Gastroesophageal sphincter (tissue), 4 donors: ENCODE measurements at places on chromosomes 6 and 20.

- no peaks in the 10 kb centered on the region for H3K4me1 ChIP-seq
- ATAC-seq: peak; percentile 61
- H3K4me3 ChIP-seq: no peak overlapping the region
- H3K27ac ChIP-seq: no peak overlapping the region
Measured at GRCh38 chr6:45922728-45923351, 92.8 kb downstream of the CLIC5 start.

- H3K4me1 ChIP-seq: peaks cover 5% of the 10 kb centered on the region
- peaks cover 3% of the 10 kb centered on the region for H3K27me3 ChIP-seq
- no peak overlapping the region for H3K27ac ChIP-seq
- no peaks in the 10 kb centered on the region for H3K36me3 ChIP-seq
- H3K4me3 ChIP-seq: no peak overlapping the region
Measured at GRCh38 chr20:4038047-4038459, 22.7 kb upstream of the RNF24 start.

DNA sequence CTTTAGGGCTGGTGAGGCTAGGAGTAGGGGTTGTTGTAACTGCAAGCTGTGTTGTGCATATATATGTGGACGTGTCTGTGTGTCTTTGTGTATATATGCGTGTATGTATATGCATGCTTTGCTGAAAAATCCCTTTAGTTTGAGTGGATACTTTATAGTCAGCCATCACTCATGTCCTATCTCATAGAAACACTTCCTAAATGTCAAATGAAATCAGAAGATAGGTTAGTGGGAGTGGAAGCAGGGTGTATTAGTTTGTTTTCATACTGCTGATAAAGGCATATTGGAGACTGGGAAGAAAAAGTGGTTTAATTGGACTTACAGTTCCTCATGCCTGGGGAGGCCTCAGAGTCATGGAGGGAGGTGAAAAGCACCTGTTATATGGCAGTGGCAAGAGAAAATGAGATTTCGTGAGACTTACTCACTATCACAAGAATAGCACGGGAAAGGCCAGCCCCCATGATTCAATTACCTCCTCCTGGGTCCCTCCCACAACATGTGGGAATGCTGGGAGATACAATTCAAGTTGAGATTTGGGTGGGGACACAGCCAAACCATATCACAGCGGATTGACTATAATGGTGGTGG lies 131.1 kb downstream of the JARID2 start:
- H3K4me3 ChIP-seq: no peak overlapping the region
- no peaks in the 10 kb centered on the region for H3K27me3 ChIP-seq
- H3K4me1 ChIP-seq: no peaks in the 10 kb centered on the region
- H3K27ac ChIP-seq: no peak overlapping the region
- H3K36me3 ChIP-seq: no peaks in the 10 kb centered on the region

GRCh38 chr20:32535953-32536823 lies 48.9 kb downstream of the NOL4L start:
- peaks cover 10% of the 10 kb centered on the region for H3K4me1 ChIP-seq
- H3K27ac ChIP-seq: no peak overlapping the region
- H3K27me3 ChIP-seq: peaks cover 19% of the 10 kb centered on the region
- peak; percentile 32 for ATAC-seq
- no peaks in the 10 kb centered on the region for H3K36me3 ChIP-seq

DNA sequence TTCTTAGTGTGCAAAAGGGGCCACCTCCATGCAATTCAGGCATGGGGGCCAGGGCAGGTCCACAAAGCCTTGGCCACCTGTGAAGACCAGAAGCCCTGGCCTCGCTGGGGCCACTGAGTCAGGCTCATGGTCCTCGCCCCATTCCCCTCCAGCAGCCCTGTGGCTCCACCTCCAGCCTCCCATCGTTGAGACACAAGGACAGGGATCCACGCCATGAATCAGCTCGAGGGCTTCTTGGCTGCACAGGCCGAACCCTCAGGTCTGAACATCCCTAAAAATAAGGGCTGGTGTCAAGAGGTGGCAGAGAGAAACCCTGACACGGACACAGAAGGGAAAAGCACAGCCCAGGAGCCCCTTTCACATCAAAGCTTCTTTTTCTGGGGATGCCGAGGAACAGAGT lies 68.6 kb upstream of the QKI start:
- H3K4me1 ChIP-seq: no peaks in the 10 kb centered on the region
- H3K27ac ChIP-seq: no peak overlapping the region
- no peak overlapping the region for H3K4me3 ChIP-seq
- no peaks in the 10 kb centered on the region for H3K36me3 ChIP-seq

GRCh38 chr6:41258196-41258493 lies 28.3 kb downstream of the TREM1 start:
- peaks cover 9% of the 10 kb centered on the region for H3K4me1 ChIP-seq
- H3K36me3 ChIP-seq: no peaks in the 10 kb centered on the region
- no peaks in the 10 kb centered on the region for H3K27me3 ChIP-seq
- no peak for ATAC-seq

DNA sequence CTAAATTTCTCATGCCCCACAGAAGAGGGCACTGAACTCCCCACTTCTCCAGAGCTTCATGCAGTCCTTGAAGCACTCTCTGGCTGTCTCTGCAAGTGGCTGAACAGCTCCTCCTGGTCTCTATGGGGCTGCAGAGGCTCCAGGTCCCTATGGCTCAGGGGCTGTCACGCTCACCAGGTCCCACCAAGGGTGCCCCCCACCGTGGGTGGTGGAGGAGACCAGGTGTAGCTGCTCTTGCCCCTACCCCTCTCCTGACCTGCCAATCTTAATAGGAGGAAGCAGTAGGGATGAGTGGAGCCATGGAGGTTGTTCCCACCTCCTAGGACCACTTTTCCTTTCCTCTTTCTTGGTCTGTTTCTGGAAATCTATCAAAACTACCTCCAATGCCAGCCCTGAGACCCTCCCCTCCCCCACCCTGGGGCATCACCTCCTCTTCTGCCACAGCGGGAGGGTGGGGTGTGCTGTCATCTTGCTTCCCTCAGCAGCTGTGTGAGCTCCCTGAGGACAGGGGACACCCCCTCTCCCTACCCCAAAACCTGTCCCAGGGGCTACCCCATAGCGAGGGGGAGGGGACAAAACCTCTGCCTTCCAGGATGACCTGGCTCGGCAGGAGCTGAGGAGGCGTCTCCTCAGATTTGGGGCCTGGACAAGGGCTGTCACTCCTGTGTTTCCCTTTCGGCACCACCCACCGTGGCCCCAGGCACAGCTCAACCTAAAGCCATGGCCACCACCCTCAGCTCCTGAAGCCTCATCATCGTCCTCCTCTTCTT lies 12.0 kb upstream of the RAET1E start:
- no peak overlapping the region for H3K4me3 ChIP-seq
- no peak overlapping the region for H3K27ac ChIP-seq
- ATAC-seq: no peak
- H3K4me1 ChIP-seq: peaks cover 8% of the 10 kb centered on the region

- ATAC-seq: no peak
- peaks cover 43% of the 10 kb centered on the region for H3K4me1 ChIP-seq
- H3K36me3 ChIP-seq: no peaks in the 10 kb centered on the region
Measured at GRCh38 chr6:12022953-12023388, 10.9 kb downstream of the HIVEP1 start.

DNA sequence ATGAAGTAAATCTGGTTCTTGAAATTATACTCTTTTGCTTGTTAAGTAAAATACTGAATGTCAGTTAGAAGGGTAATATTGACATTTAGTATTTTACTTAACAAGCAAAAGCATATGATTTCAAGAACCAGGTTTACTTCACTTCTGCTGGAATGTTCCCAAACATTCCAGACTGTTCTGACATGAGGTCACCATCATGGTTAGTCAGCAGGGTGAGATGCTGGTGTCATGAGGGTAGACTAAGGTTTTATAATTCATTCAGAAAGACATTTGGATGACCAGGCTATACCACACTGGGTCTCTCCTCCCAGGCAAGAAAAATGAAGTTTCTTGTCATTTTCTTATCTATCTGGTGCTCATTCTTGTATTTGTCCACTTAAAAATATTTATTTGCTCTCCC lies 414.4 kb upstream of the MMS22L start:
- H3K27ac ChIP-seq: no peak overlapping the region
- ATAC-seq: no peak
- H3K27me3 ChIP-seq: no peaks in the 10 kb centered on the region
- H3K36me3 ChIP-seq: no peaks in the 10 kb centered on the region
- no peak overlapping the region for H3K4me3 ChIP-seq

- H3K27me3 ChIP-seq: no peaks in the 10 kb centered on the region
- ATAC-seq: peak; percentile 41
- no peaks in the 10 kb centered on the region for H3K36me3 ChIP-seq
- H3K4me3 ChIP-seq: no peak overlapping the region
Measured at GRCh38 chr6:84687431-84687830, 77.0 kb downstream of the TBX18 start.

GRCh38 chr20:47694021-47694818 lies 91.1 kb downstream of the SULF2 start:
- no peaks in the 10 kb centered on the region for H3K36me3 ChIP-seq
- ATAC-seq: no peak
- H3K27me3 ChIP-seq: no peaks in the 10 kb centered on the region
- no peak overlapping the region for H3K27ac ChIP-seq
- no peak overlapping the region for H3K4me3 ChIP-seq
- H3K4me1 ChIP-seq: peaks cover 11% of the 10 kb centered on the region

DNA sequence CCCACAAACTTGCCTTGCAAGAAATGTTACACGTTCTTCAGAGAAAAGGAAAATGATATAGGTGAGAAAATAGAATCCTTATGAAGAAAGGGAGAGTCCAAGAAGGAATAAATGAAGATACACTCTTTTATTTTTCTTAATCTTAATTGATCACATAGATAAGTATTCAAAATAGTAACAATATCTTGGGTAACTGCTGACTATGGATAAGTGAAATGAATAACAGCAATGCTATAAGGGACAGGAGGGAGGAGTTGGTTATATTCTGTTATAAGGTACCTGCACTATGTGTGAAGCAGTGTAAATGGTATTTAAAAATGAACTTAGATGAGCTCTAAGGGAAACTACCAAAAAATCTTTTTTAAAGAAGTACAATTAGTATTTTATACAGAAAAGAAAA lies 38.3 kb downstream of the RANBP9 start:
- H3K27ac ChIP-seq: no peak overlapping the region
- H3K27me3 ChIP-seq: no peaks in the 10 kb centered on the region
- no peak for ATAC-seq
- H3K4me3 ChIP-seq: no peak overlapping the region
- H3K4me1 ChIP-seq: peaks cover 24% of the 10 kb centered on the region
- no peaks in the 10 kb centered on the region for H3K36me3 ChIP-seq

- H3K27ac ChIP-seq: no peak overlapping the region
- no peaks in the 10 kb centered on the region for H3K27me3 ChIP-seq
- no peaks in the 10 kb centered on the region for H3K36me3 ChIP-seq
- no peak overlapping the region for H3K4me3 ChIP-seq
- no peaks in the 10 kb centered on the region for H3K4me1 ChIP-seq
- ATAC-seq: no peak
Measured at GRCh38 chr20:53343448-53343847, 250.2 kb downstream of the ZNF217 start.

- no peak for ATAC-seq
- H3K27me3 ChIP-seq: no peaks in the 10 kb centered on the region
- no peak overlapping the region for H3K4me3 ChIP-seq
- H3K4me1 ChIP-seq: no peaks in the 10 kb centered on the region
Measured at GRCh38 chr6:164370773-164371172, 938.6 kb downstream of the C6orf118 start.

- H3K36me3 ChIP-seq: no peaks in the 10 kb centered on the region
- H3K4me1 ChIP-seq: no peaks in the 10 kb centered on the region
- no peak overlapping the region for H3K27ac ChIP-seq
- no peak for ATAC-seq
Measured at GRCh38 chr20:9615766-9616454, 101.5 kb downstream of the LAMP5 start.

GRCh38 chr6:3766214-3766613 lies 14.7 kb upstream of the PXDC1 start:
- ATAC-seq: no peak
- no peaks in the 10 kb centered on the region for H3K27me3 ChIP-seq
- no peaks in the 10 kb centered on the region for H3K36me3 ChIP-seq
- H3K27ac ChIP-seq: no peak overlapping the region

DNA sequence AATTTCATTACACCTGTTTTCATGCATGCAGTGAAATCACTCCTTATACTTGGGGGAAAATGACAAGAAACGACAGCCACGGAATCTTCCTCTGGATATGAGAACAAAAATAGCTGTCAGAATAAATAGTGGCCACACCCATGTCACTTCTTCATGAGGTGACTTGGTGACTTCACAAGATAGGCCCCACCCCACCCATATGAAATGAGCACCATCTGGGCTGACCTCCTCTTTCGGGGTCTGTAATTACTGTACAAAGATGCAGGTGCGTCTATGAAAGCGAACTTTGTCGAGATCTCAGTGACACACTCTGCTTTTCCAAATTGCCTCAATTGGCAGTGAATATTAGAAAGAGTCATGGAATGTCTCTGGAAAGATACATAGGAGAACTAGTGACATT lies 184.2 kb upstream of the CCN2 start:
- ATAC-seq: no peak
- no peaks in the 10 kb centered on the region for H3K36me3 ChIP-seq
- no peaks in the 10 kb centered on the region for H3K27me3 ChIP-seq
- H3K27ac ChIP-seq: no peak overlapping the region
- no peak overlapping the region for H3K4me3 ChIP-seq
- peaks cover 17% of the 10 kb centered on the region for H3K4me1 ChIP-seq

DNA sequence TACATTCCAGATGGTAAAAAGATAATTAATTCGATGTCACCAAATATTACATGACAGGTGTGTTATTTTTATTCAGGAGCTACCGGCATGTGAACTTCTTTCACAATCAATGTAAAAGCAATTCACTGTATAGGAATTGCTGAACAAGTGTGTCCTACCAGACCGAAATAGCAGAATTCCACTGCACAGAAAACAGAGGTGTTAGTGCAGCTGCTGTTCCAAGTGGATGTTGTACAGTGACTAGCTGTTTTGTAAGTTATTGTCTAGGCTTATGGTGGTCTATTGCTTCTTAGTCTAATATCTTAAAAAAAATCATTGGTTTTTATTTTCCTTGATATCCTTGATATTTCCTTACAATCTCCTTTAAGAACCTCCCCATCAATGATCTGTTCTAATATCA lies 107.4 kb downstream of the COL19A1 start:
- H3K27me3 ChIP-seq: no peaks in the 10 kb centered on the region
- no peak for ATAC-seq
- H3K27ac ChIP-seq: no peak overlapping the region
- H3K36me3 ChIP-seq: no peaks in the 10 kb centered on the region

DNA sequence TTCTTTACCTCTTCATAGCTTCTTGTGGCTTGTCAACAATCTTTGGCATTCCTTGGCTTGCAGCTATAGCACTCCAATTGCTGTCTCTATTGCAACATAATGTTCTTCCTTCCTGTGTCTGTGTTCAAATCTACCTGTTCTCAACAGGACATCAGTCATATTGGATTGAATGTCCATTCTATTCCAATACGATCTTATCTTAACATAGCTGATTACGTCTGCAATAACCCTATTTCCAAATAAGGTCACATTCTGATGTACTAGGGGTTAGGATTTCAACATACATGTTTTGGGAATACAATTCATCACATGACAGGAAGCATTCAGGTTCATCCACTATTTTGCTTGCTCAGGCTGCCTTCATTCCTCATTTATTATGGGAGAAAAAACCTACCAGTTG lies 684.4 kb upstream of the CITED2 start:
- H3K4me1 ChIP-seq: peaks cover 22% of the 10 kb centered on the region
- ATAC-seq: no peak
- no peaks in the 10 kb centered on the region for H3K27me3 ChIP-seq
- H3K27ac ChIP-seq: no peak overlapping the region
- no peak overlapping the region for H3K4me3 ChIP-seq
- H3K36me3 ChIP-seq: no peaks in the 10 kb centered on the region
